ENCODE measurements at places on chromosomes 11 and 22.

GRCh38 chr11:36073411-36074203, 129.7 kb downstream of the LDLRAD3 start:
- DNase-seq = peak; percentile 80

- DNase-seq = peak; percentile 41
Observed at GRCh38 chr22:25726241-25726640, 15.7 kb upstream of the MYO18B start.

GRCh38 chr11:67628710-67629385, 889 bp downstream of the NUDT8 start:
- DNase-seq = no peak

- DNase-seq = peak; percentile 30
Observed at GRCh38 chr11:13277768-13278608, at the start of gene BMAL1. Gene BMAL1, plus strand, starts transcription at chr11:13277790. Its CDS starts 76,519 bp downstream, at chr11:13354309.

DNA sequence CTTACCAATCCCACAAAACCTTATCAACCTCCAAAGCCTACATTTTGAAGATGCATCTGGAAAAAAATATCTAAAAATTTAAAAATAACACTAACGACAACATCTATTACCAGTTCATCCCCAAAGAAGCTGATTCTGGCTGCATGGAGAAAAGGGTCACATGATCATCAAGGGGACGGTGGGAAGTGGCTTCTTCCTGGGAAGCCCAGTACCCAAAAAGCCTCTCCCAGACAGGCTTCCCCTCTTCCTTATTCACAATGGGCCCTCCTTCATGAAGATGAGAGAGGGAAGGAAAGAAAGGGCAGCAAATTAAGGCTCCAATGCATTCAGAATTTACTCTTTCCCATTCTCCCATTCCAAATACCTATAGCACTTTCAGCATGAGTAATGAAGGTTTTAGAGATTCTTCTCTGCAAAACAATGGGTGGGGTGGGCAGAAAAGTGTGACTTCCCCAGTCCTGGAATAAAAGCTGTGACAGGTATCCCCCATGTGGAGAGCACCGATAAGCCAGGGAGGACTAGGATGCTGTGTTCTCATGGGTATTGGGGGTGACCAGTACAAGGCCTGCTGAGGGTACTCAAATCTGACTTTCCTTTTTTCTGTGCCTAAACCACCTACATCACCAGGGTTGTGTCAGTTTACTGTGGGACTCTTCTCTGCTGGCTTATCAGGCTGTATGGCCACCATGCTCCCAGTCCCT, 88.2 kb downstream of the SIK3 start:
- no peak for DNase-seq

DNA sequence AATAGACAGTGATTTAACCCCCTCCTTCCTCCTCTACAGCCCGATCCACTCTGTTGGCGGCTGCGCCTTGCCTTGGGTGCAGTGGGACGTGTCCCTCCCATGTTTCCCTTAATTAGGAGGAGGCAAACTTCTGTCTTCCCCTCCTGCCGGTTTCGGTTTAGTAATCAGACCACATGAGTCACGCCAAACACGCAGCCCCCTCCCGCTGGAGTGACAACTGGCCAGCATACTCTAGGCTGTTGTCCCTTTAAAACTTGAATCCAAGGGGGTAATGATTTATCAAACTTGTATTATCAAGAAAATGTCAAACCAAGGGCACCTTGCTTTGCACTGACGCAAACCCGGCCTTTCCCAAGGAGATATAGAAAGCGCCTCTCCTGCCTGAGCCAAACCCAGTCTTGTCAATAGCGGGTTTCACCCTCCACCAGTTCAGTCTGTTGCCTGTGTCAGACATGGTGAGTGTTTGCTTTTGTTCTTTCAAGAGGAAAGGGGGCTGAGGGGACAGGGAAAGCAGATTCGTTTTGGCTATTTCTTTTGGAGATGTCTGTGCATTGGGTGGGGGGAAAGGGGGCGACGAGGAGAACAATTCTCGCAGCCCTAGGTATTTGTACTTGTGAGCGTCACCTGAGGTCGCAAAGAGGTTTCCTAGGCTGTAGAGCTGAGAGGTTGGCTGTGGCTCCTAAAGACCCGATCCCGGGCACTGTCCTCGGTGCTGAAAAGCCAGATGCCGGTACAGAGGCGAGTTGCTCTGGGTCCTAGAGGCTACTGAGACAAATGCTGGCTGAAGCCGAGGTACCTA, at the start of gene SLC6A5:
Gene SLC6A5 (plus strand): TSS at position 388 of the 799 bp plus-strand sequence. CDS start 65 bp downstream, at position 453.
- DNase-seq = peak; percentile 62

Data from umbilical cord (tissue), 2 donors.